Stimulated activated CD8-positive, alpha-beta memory T cell treated with anti-CD3 and anti-CD28 coated beads, Interleukin-15, amount 100 ng/mL, for 1 hour (primary cell): ENCODE measurements at places on chromosomes 5 and 9.
A peak's percentile ranks its signal among the peaks of the same experiment; 100 is the strongest.

GRCh38 chr9:93486268-93486667 is 32.9 kb upstream of the FAM120AOS start:
- no peak for DNase-seq

- no peak for DNase-seq
These were observed at the start of gene CSF1R for GRCh38 chr5:150085950-150086715. TSS of gene CSF1R (minus strand) at chr5:150086554. CDS start at chr5:150086427, 127 bp downstream.

DNA sequence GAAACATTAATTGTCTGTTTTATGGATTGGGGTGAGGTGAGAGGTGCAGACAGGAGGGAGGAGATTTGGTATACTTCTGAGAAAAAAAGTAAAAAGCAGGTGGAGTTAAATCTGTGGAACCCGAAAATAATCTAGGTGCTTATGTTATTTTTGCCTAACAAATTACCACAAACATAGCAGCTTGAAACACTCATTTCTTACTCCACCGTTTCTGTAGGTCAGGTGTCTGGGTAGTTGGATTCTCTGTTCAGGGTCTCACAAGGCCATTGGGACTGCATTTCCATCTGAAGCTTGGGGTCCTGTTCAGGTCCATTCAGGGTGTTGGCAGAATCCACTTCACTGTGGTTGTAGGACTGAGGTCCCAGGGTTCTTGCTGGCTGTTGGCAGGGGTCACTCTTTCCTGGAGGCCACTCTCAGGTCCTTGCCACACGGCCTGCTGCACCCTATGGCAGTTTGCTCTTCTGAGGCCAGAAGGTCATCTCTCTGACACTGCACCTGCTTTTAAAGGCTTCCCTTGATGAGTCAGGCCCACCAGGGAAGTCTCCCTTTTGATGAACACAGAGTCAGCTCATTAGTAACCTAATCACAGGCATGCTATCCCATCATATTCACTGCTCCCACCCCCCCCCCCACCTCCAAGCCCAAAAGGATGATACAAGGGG is 82.2 kb downstream of the TRIO start:
- DNase-seq, result no peak

DNA sequence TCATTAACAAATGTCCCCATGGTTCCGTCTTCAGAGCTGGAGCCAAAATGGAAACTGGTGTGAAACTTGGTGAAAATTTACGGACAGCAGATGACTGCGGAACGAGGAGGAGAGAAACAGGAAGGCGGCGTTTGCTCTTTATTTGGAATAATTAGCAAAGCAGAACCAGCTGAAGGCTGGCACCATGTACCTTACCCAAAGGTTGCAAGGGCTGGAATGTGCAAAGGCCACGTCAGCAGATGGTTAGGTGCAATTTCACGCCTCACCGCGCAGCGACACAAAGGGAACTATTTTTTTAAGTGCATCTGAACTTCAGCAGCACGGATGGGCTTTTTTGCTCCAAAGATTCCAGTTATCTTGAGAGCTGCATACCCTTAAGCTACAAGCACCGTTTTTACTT is 127.4 kb downstream of the COL23A1 start:
- DNase-seq, result no peak

DNA sequence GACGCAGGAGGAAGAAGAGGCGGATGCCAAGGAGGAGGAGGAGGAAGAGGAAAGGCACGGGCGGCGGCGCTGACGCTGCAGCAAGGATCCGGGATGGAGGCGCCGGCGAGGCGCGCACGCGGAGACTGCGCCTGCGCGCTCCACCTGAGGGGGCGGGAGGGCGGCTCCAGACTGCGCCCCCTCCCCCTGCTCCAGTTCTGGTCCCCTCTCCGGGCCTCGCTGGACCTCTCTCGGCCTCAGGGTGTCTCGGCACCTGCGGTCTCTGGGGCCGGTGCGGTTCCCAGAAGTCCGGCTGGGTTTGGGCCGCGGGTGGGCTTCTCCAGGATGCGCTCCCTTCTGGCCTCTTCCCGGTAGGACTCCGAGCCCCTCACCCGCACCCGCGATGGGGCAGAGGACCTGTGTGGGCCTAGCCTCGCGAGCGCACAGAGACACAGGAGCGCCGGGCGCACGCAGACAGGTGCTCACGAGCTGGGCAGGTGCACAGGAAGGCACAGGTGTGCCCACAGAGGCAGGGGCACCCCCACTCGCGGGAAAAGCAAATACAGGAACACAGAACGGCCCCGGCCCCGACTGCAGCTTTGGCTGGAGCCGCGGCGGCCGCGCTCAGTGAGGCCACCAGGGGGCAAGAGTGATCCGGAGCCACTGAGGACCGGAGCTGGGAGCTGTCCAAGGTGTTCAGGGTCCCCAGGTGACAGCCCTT is at the start of gene NPDC1:
TSS of gene NPDC1 (minus strand) at position 90 of the 700 bp plus-strand sequence. CDS start 188 bp downstream, outside the sequence.
- peak; percentile 60 for DNase-seq

GRCh38 chr5:14580398-14581034 is 1.1 kb upstream of the OTULINL start:
- no peak for DNase-seq

DNA sequence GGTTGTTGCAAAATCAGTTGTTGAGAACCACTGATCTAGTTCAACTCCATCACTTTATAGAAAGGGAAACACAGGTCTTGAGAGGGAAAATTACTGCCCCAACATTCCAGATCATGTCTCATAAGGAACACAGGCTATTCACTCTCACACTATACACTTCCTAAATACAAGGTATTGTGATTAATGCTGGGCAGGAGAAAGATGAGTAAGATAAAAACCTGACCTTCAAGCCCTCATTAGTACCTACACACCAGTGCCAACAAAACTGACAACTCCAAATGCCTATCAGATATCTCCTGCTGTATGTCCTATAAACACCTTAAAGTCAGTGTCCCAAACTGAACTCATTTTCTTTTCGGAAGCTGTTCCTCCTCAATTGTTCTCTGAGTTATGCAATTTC is 8.2 kb downstream of the GNE start:
- DNase-seq, result no peak

DNA sequence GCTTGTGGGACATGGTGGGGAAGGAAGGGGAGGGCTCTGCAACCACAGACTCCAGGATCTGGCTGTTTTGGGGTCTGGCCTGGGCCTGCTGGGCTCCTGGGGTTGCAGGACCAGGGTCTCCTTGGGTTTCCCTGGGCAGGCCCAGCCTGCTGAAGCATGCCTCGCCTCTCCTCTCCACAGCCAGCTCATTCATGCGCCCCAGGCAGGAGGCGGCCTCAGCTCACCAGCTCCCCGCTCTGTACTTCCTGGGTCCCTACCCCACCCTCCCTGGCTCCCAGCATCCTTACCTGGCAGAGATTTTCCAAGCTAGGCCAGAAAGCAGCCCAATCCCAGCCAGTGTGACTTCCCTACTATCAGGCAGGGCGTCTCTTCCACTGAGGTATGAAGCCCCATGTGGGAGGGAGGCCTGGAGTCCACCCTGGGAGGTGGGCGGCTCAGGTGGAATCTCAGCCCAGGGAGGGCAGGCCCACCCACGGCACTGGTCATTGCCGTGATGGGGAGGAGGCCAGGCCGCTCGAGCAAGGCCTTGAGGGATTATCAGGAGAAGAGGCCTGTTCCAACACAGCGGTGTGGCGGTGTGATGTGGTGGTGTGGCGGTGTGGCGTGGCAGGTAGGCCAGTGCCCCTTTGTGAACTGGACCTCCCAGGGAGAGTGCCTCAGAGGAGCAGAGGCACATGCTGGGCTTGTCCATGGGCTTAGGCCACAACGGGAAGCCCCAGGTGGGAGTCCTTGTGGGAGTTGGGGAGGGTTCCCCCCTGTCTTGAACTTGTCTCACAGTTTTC is 103.4 kb downstream of the DAB2IP start:
- no peak for DNase-seq

DNA sequence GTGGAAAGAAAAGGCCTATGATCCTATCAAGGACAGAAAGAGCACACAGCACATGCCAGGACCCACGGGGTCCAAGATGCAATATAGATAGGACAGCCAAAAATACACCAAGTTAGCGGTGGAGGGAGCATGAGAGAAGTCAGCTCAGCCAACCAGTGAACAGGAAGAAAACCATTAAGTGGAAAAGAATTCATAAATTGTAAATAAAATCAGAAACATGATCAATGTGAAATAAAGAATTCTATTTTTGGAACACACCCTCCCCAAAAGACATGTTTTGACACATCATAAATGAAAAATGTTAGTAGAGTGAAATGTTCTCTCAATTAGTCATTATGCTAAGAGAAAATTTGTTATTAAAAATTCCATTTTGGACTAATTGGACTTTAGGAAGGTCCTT is 35.6 kb downstream of the ATPSCKMT start:
- DNase-seq, result no peak

DNA sequence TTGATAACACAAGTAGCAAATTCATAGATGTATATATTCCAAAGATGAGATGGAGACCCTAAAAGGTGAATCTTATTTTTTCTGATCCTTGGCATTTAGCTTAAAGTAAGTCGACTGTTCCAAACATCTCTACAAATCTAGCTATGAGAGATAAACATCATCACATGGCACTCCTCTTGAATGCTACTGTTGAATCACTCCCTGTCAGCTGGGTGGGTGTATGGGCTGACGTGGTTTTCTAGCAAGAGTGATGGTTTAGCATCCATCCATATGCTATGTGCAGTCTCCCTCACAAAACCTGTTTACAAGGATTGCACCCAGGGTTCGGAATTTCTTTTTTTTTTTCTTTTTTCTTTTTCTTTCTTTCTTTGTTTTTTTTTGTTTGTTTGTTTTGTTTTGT is 13.8 kb downstream of the ACO1 start:
- no peak for DNase-seq

- no peak for DNase-seq
These were observed 84.7 kb upstream of the DHFR start for GRCh38 chr5:80739496-80739895.

DNA sequence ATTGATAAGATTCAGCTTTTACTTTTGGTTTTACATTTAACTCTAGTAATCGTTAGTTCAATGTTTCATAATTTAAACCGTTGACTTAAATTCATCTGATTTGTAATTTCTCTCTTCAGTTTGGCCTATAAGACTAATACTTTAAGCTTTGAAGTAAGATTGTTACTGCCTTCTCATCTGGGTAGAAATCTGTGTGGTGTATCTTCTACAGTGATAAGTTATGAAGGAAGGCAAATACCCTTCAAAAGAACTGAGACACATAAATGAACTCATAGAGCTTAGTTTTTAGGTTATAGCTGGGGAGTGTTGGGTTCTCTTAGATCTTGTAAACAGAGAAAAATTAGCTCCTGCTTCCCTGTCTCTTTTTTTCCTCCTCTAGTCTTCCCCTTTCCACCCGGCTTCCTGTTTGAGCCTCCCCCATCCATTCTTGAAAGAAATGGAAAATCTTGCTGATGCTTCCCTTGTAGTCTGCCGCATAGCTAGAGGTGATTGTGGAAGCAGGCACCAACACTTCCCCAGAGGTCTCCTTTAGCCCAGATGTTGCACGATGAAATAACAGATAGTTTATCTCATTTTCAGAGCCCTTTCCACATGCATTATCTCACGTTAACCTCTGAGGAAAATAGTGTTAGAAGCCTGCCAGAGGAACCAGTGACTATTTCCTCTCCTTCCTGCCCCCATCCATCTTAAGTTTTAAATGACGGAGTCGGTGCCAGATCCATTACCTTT is 2.0 kb upstream of the F2RL2 start:
- DNase-seq, result no peak

GRCh38 chr5:92424785-92425426 is 1041.8 kb upstream of the ARRDC3 start:
- no peak for DNase-seq

GRCh38 chr9:106575823-106576222 is 287.1 kb upstream of the ZNF462 start:
- DNase-seq, result no peak

DNA sequence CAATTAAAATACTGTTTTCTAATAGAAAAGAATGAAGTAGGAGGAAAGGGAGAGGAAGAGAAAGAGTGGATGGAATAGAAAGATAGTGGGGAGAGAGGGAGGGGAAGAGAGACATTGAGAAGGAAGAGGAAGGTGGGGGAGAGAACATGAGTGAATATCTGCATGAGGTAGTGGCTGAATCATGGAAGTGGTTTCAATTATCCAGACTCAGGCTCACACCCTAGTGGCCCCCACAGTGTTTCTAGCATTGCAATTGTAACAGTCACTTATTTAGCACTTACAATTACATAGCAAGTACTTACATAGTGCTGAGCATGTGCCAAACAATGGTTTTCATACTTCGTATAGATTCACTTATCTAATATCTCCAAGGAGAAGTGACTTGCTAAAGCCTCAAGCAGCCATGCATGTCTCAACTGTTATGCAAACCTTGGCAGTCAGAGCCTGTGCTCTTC is 72.7 kb downstream of the CAST start:
- no peak for DNase-seq
